Skeletal muscle tissue (tissue), 5 donors: ENCODE measurements at places on chromosomes 12 and 14. TPM values are rescaled to one million over a fixed set of nuclear protein-coding genes. Genes with fewer than 3 reads are reported as not detected.

The MANSC4 gene
- not detected for total RNA-seq

The ARL6IP4 gene
- total RNA-seq, result 93.4 TPM

The LRRK2 gene
- 11.0 TPM for total RNA-seq

The TBC1D30 gene
- 0.52 TPM for total RNA-seq

The TMEM253 gene
- total RNA-seq, result not detected

The PCNX1 gene
- 79.3 TPM for total RNA-seq

The INSM2 gene
- not detected for total RNA-seq

The KITLG gene
- total RNA-seq, result 14.6 TPM

The GLIPR1L1 gene
- total RNA-seq, result not detected

The JPH4 gene
- total RNA-seq, result 1.0 TPM

The SYNDIG1L gene
- under 0.01 TPM for total RNA-seq

The AQP2 gene
- not detected for total RNA-seq

The HOTAIR gene
- 2.1 TPM for total RNA-seq

The PEBP1 gene
- 124 TPM for total RNA-seq

The MLXIP gene
- 10.4 TPM for total RNA-seq

The LYZ gene
- total RNA-seq, result 34.4 TPM

The APOF gene
- not detected for total RNA-seq

The TPPP2 gene
- not detected for total RNA-seq

The TSHR gene
- under 0.01 TPM for total RNA-seq

The TOMM20L gene
- not detected for total RNA-seq
